ENCODE measurements at places on chromosomes 1 and 21.

- no peak for DNase-seq
Observed at GRCh38 chr1:59007429-59007819, 223.6 kb upstream of the JUN start.

- no peak for DNase-seq
Observed at GRCh38 chr1:43847290-43847689, 86.3 kb upstream of the ARTN start.

DNA sequence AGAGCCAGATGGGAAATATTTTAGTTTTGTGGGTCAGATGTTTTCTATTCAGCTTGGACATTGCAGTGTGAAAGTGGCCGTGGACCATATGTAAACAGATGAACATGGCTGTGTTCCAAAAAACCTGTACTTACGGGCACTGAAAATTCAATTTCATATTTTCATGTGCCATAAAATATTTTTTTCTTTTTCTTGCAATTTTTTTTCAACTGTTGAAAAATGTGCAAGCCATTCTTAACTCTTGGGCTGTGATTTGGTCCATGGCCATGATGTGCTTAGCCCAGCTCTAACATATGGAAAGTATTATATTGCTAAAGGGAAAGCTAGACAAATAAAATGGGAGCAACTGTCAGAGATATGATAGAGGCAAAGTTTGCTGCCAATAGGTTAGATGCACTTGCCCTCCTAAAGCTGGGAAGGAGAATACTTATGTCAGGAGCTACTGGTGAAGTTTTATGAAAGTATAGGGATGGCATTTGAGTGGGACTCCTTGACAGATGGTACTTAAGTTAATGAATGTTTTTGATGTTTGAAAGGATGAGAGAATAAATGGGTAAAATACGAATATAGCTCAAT, 240.3 kb downstream of the RYR2 start:
- no peak for DNase-seq

DNA sequence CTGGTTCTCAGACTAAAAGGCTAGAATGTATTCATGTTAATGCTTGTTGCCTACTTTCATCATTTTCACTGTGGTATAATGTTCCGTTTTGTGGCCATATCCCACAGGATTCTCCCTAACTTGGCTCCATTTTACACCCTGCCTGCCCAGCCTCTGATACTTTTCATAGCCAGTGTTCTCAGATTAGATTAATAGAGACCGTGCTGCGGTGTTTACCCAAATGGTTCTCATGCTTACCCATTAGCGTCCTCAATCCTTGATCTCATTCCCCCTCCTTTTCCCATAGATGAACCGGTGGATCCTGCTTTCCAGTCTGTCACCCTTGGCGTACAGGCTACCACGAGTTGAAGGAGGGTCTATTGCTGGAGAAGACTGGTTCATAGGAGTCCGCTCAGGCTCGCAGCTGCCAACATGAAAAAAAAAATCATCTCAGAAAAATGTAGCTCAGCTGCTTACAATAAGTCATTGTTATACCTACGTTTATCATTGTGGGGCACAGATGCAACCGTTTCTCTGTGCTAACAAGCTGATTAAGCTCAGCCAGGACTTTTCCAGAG, 78.7 kb downstream of the SETD4 start:
- DNase-seq = no peak

GRCh38 chr1:3168678-3169077, 99.7 kb downstream of the PRDM16 start:
- DNase-seq = no peak
